EL (cell line): ENCODE measurements at places on chromosomes 1 and 21.

GRCh38 chr1:226634166-226634588 is 85.6 kb downstream of the STUM start:
- DNase-seq: peak; percentile 61

GRCh38 chr1:245888809-245889208 is 618.3 kb downstream of the SMYD3 start:
- DNase-seq: peak; percentile 52

- no peak for DNase-seq
These were observed 1.5 kb downstream of the AJAP1 start for GRCh38 chr1:4655674-4656532.

DNA sequence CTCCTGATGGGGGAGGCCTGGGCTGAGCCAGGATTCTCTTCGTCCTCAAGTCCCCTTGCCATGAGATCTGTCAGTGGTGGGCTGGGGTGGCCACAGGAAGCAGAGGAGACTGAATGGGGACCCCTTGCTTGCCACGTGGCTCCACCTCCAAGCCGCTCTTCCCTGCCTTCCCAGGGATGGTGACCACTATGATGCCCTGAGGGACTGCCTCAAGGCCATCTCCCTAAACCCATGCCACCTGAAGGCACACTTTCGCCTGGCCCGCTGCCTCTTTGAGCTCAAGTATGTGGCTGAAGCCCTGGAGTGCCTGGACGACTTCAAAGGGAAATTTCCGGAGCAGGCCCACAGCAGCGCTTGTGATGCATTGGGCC is 20.9 kb upstream of the TMEM222 start:
- no peak for DNase-seq

GRCh38 chr1:222547260-222547614 is 667 bp downstream of the HHIPL2 start:
- DNase-seq: no peak

DNA sequence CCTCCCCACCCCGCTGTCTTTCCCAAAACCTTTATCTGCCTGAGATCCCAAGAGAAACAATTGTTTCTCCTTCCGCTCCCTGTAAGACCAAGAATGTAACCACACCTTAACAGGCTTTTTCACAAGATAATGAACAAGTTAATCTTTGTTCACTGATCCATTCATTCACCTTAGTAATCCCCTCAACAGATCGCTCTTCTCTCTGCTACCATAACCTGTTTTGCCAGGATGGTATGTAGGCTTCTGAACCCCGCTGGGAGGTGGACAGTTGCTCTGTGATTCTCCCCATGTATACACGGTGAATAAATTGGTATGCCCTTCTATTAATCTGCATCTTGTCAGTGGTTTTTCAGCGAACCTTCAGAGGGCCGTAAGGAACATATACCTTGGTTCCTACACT is 18.7 kb upstream of the RGSL1 start:
- no peak for DNase-seq

DNA sequence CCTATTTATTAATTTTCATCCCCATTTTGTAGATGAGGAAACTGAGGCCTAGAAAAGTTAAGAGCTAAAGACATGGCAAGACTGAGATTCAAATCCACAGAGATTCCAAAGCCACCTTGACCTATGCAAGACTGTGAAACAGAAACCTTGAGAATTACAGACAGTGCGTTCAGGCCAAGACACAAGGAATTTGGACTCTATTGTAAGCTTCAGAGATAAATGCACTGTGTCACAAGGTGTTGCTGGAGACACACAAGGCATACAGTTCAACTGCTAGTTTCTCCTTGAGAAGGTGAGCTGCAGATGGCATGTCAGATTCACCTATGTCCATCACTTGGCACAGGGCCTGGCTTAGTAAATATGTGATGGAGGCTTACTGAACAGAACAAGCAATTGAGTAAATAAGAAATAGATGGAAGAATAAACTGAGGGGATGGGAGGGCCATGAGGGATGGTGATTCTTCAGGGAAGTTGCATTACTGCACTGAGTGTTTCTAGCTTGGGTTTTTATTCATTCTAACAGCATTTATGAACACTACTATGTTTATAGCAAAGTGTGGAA is 215.0 kb downstream of the DAB1 start:
- no peak for DNase-seq

DNA sequence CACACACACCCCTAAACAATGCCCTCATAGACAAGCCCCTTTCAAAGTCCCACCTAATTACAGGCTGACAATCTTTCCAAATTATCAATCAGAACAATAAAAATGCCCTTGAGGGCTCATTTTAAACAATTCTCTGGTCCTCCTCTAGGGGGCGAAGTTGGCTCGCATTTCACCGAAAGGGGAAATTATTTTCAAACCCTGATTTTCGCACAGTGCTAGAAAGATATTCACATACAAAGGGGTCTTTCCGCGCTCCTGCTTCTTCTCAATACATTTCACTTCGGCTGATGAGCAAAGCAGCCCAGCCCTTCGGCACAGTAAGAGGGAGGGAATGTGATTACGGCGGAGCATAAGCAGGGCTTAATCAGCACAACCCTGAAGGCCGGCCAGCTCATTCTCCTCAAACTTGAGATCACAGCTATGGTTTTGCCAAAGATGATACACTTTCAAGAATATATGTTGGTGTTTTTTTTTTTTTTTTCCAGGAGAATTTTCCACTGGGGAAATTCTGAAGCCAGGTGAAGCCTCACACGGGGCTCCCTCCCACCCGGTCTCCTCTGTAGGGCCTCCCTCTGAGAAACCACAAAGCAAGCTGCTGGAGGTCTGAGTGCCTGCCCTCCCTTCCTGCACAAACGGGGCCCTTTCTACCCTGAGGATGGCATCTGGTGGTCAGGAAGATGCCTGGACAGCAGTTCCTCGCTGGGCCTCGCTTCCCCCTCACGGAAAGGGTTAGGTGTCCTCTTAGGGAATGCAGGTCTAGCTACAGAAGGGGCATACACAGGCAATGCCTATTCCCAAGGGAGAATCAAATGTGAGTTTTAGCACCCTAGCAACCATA is 66.9 kb downstream of the GNG12 start:
- peak; percentile 91 for DNase-seq

- no peak for DNase-seq
These were observed 638.0 kb downstream of the KCNT2 start for GRCh38 chr1:195970209-195970608.

GRCh38 chr1:171715813-171716251 is 26.0 kb downstream of the VAMP4 start:
- DNase-seq: no peak

- DNase-seq: no peak
These were observed 7.9 kb upstream of the C1orf52 start for GRCh38 chr1:85267313-85267712.
